ENCODE measurements at places on chromosomes 1 and 21. TPM values are rescaled to one million over a fixed set of nuclear protein-coding genes. Genes with fewer than 3 reads are reported as not detected.

CR2 gene
- 0.07 TPM for total RNA-seq

PROK1 gene
- total RNA-seq = 0.17 TPM

RIIAD1 gene
- not detected for total RNA-seq

RO60 gene
- total RNA-seq = 85.2 TPM

KIAA1614 gene
- total RNA-seq = 0.07 TPM

GPR153 gene
- total RNA-seq = 0.62 TPM

HSPA6 gene
- total RNA-seq = 0.53 TPM

LCE1F gene
- not detected for total RNA-seq

THRAP3 gene
- 108 TPM for total RNA-seq

C21orf58 gene
- 37.5 TPM for total RNA-seq

FABP3 gene
- not detected for total RNA-seq

AVPR1B gene
- total RNA-seq = not detected

CHODL gene
- 0.28 TPM for total RNA-seq

NCSTN gene
- total RNA-seq = 65.2 TPM

SERINC2 gene
- 0.31 TPM for total RNA-seq

SH3BGR gene
- 2.4 TPM for total RNA-seq

LCE2C gene
- not detected for total RNA-seq

AUNIP gene
- 9.9 TPM for total RNA-seq

OR2G6 gene
- total RNA-seq = not detected

FBXO42 gene
- total RNA-seq = 18.2 TPM

GPATCH2 gene
- 8.5 TPM for total RNA-seq

AXDND1 gene
- 0.43 TPM for total RNA-seq

ZNF692 gene
- 57.6 TPM for total RNA-seq

TIAM1 gene
- 62.2 TPM for total RNA-seq

PDZK1 gene
- total RNA-seq = 0.41 TPM

DNAJC16 gene
- 14.3 TPM for total RNA-seq

NOS1AP gene
- total RNA-seq = 0.26 TPM

DMBX1 gene
- total RNA-seq = not detected

HAO2 gene
- total RNA-seq = not detected

FCRL5 gene
- total RNA-seq = not detected

ST6GALNAC3 gene
- total RNA-seq = 2.5 TPM

TMPRSS15 gene
- not detected for total RNA-seq

C1orf210 gene
- 0.38 TPM for total RNA-seq

Measured in activated T-cell treated with anti-CD3 and anti-CD28 coated beads, Interleukin-2, amount 50 U/mL, for 72 hours (primary cell).